ENCODE measurements at places on chromosomes 1 and 21.

- DNase-seq, result no peak
These were observed 4.0 kb upstream of the CDA start for GRCh38 chr1:20584890-20585289.

DNA sequence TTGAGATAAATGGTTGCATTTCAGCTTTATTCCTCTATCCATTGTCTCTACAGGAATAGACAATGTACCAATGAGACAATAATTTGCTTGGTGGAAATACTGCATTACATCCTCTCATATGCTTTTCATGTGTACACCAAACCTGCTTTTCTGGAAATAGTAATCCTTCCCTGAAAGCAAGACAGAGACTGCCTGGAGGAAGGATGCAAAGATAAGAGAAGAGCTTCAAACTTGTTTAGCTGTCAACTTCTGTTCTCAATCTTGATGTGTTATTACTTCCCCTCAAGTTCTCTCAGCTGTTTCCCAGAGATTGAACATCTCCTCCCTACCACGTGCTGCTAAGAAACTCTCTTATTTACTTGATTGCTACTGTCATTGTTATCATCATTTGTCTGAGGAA is 1125.4 kb upstream of the TMPRSS15 start:
- no peak for DNase-seq

DNA sequence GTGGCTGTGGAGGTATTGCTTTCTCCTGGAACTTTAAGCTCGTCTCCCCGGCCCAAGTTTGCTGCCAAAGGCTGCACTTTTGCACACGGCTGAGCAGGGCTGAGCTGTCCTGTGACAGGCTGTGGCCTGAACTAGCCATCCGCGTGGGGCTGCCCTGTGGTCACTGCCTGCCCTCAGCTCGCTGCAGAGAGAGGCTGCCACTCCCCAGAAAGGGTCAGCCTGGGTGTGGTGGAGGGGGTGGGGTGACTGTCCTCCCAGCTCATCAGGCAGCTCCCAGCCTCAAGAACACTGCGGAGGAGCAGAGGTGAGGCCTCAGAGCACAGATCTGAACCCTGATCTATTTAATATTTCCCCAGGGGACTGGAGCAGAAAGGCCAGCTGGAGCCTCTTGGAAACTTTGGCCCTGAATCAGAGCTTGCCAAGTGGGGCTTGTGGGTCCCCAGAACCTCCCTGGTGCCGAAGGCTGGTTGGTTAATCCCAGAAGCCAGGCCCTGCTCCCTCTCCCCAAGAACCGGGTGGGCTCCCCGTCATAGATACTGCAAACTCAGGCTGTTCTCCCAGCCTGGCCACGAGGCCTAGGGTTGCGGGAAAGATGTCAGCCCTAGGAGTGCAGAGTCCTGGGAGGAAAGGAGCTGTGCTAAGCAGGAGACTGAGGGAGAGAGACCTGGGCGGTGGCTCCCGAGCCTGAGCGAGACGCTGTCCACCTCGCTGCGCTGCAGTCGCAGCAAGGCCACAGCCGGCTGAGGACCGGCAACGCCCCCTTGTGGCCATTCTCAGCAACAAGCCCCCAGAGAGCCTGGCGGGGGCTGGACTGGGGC is 125.1 kb upstream of the IPO9 start:
- peak; percentile 81 for DNase-seq

DNA sequence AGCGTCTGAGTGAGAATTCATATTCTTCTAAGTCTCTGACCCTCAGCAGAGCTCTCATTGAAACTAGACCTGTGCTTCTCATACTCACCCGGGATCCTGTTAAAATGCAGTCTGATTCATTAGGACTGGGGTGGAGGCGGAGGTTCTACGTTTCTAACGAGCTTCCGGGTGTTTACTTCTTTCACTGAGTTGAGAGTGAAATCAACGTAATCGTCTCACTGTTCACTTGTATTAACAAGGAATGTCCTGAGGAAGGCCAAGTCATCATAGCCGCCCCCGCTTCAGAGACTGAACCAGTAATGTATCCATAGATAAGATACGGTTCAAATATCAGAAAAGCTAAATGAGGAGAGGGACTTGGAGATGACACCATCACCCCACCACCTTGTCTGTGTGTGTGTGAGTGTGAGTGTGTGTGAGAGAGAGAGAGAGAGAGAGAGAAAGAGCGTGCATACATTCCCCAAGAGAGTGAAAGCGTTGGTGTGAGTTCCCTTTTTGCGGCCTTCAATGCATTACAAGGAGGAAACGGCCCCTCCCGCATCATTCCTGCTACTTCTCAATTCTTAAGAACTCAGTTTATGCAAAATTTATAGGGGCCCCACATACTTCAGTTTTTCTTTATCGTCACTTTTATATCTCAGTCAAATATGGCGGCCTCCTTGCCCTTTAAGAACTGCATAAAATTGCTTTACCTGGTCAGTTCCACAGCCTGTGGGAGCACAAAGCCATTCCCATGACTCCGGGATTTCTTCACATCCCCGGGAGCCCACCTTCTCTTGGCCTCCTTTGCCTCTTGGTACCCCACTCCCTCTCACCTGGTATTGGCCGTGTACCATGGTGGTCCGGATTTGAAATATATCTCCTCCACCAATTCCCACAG is 19.8 kb downstream of the KMO start:
- no peak for DNase-seq

- DNase-seq, result no peak
These were observed 13.2 kb upstream of the EXO5 start for GRCh38 chr1:40495315-40495903.

DNA sequence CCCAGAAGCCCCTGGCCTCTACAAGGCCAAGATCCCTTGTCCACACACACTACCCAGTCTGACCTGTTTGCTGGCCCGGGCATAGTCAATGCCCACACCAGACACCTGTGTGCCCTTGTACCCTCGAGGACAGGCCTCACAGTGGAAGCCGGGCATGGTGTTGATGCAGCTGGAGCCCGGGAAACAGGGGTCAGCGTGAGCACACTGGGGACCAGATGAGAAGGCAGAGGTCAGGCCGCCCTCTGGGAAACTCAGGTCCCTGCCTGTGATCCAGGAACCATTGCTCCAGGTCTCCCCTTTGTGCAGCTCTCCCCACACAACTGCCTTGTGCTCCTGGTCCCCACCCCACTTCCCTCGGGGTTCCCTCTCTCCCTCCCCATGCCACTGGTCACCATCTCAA is 5.5 kb downstream of the THBS3 start:
- no peak for DNase-seq

GRCh38 chr1:64046891-64047290 is 156.5 kb upstream of the UBE2U start:
- no peak for DNase-seq

GRCh38 chr1:234658138-234658537 is 48.2 kb upstream of the IRF2BP2 start:
- DNase-seq, result no peak

- DNase-seq, result peak; percentile 4
These were observed 64.3 kb downstream of the FYB2 start for GRCh38 chr1:56754708-56755479.

DNA sequence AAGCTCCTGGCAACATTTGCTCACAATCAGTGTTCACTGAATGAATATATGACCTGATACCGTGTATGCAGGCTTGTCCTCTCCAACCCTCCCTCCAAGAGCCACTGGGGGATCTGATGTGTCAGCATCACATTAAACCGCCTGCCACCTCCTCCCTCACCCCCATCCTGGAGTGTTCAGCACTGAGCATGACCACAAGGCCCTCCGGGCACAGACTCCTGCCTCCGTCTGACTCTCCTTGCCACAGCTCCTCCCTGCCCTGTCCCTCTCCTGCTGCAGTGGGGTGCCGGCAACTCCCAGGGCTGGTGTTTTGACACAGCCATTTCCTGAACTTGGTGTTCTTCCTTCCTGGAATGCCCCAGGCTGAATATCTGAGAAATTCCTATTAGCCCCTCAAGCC is 136.7 kb downstream of the FCRL5 start:
- DNase-seq, result no peak

- peak; percentile 17 for DNase-seq
These were observed at the start of gene ADARB1 for GRCh38 chr21:45074048-45074817. TSS of gene ADARB1 (plus strand) at chr21:45074580. CDS start at chr21:45171657, 97,077 bp downstream.

GRCh38 chr1:33802268-33802667 is 61.6 kb upstream of the HMGB4 start:
- DNase-seq, result no peak

GRCh38 chr1:236870721-236871120 is 75.6 kb downstream of the MTR start:
- no peak for DNase-seq

GRCh38 chr1:94648225-94649007 is 106.9 kb upstream of the F3 start:
- DNase-seq, result no peak

- DNase-seq, result no peak
These were observed 416 bp upstream of the TNFRSF14 start for GRCh38 chr1:2555634-2556276.

- DNase-seq, result peak; percentile 50
These were observed 20.6 kb downstream of the CSF1 start for GRCh38 chr1:109931189-109931731.

- no peak for DNase-seq
These were observed 77.3 kb upstream of the AKT3 start for GRCh38 chr1:243927381-243927780.

- no peak for DNase-seq
These were observed 488.0 kb upstream of the B3GALT2 start for GRCh38 chr1:193674292-193674944.

DNA sequence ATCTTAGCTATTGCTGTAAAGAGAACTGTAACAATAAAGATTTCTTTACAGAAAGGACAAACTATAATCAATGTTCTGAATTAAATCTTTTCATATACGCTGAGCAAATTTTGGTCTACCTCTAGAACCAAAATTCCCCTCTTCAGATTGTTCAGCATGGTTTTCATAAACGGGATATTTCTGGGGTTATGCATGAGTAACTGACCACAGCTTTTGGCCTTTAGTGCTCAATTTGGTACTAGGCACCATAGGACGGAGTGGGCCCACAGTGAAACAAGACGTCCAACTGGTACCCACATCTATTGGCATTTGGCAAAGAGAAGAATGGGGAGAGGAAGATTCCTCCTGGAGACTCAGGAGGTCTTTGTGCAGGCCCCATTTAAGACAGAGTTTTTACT is 184.5 kb downstream of the TGFBR3 start:
- no peak for DNase-seq
